HCT116 (cell line): ENCODE measurements at places on chromosomes 16 and 17. TPM values are rescaled to one million over a fixed set of nuclear protein-coding genes. Genes with fewer than 3 reads are reported as not detected.

DNA sequence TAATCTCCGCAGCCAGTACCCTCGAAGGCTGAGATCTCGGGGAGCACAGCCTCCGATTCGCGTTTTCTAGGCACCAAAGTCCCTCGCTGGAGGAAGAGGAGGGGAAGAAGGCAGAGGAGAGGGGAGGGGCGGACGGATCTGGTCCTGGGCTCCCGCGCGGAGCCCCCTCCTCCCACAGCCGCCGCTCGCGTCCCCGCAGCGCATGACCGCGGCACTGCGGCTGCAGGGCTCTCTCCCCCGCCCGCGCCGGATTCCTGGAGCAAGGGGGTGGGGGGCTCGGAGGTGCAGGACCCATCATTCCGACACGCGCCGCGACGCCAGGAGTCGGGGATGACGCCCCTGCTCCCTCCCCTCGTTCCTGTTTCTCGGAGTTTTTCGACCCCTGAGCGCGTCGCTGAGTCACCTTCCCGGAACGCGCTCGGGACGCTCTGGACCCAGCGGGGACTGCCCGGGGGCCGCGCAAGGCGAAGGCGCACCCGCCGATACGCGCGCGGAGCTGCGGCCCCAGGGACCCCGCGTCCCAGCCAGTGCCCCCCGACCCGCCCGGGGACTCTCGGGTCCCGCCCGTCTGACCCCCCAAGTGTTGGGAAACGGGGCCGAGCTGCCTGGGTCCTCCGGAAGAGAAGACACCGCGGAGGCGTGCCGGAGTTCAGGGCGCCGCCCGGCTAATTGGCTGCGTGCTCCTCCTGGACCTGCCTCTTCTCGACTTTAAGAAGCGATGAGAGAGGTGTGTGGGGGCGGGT is 1.4 kb upstream of the SPHK1 start:
- DNase-seq: no peak
- no peaks in the 10 kb centered on the region for H3K36me3 ChIP-seq
- H3K27ac ChIP-seq: peak overlapping the region; percentile 25; the same call in 1 of the 2 replicates
- peaks cover 11% of the 10 kb centered on the region; the same call in 1 of the 2 replicates for H3K27me3 ChIP-seq

DNA sequence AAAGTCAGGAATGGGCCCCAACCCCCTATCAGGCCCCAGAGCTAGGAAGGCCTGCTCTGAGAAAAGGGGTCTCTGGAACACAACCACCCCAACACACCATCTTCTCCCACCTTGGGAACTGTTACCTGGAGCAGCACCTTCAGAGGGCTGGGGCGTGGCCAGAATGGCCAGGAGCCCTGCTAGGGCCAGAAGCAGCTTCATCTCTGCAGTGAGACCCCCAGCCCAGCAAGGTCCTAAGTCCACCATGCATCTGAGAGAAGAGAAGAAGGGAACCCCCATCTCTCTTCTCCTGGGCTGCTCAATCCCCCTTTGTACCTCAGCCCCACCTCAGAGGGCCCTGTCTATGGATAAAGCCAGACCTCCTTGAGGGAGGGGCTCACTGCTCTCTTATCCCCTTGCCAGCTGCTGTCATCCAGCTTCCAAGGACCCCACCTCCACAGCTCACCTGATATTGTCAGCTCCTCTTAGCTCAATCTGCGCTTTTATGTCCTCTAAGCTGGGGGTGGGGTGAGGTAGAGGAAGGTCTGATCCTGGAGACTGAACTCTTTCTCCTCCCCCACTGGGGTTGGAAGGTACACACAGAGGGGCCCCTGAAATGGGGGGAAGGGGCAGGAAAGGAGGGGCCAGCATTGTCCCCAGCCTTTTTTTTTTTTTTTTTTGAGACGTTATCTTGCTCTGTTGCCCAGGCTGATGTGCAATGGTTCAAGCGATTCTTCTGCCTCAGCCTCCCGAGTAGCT is at the start of gene MPO:
Gene MPO (minus strand): TSS at position 456 of the 738 bp plus-strand sequence. CDS start 177 bp downstream, at position 279.
- H3K4me3 ChIP-seq: no peak within 1 kb of the TSS
- H3K27ac ChIP-seq: no peak within 1 kb of the TSS
- H3K36me3 ChIP-seq: no peaks in the 10 kb centered on the region
- no peak for DNase-seq

DNA sequence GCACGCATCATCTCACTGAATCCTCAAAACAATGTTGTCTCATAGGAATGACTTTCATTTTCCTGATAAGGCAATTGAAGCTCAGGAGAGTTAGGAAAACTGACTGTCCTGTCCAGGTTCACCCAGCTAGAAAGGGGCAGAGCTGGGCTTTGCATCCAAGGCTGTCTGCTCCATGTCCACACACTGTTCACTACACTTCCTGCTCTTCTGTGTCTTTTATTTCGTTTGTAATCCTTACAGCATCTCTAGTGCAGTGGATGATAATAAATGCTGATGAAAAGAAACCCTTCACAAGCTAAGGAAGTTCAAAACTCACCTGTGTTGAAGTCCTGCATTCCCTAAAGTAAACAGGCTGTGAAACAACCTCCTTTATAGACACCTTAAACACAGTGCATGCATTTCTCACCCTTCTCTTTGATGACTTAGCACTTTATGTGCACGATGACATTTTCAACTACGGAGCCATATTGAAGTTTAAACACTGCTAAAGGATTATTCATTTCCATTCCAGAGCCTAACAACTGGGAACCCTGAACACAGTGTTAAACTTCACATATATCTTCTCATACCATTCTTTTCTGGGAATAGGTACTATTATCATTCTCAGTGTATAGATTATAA is 31.0 kb upstream of the GPR139 start:
- H3K27ac ChIP-seq: no peak overlapping the region
- peaks cover 53% of the 10 kb centered on the region for H3K27me3 ChIP-seq
- no peak overlapping the region for H3K4me3 ChIP-seq
- DNase-seq: no peak
- no peaks in the 10 kb centered on the region for H3K4me1 ChIP-seq

DNA sequence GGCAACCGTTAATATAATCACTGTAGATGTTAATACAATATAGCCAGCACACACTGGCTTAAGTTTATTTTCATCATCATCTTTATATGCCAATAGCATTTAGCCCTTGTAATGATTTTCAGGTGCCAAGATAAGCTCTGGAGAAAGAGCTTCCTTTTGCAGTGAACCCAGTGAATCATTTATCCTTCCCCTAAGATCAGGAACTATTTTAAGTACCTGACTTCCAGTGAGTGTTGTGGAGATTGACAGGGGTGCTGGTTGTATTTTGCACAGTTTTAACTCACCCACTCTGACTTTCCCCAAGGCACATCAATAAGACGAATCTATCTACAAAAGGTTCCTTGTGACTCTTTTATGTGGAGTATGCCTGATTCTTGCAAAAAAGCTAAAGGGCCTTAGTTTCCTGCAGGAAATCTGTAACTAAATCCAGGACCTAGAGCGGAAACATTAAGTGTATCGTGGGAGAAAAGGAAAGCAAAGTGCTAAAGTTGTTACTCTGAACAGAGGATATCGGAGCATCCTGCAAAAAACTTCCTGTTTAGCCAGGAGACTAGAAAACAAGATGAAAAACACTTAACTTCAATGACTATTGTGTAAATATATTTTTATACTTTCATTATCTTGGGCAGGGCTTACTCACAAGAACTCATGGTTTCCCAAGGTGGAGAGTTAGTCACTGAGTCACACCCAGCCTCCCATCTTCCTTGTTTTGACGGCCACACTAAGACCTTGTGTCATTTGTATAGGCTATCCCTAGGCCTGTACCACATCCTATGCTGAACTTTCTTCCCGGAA is 183.6 kb downstream of the MAP2K6 start:
- H3K36me3 ChIP-seq: no peaks in the 10 kb centered on the region
- no peak overlapping the region for H3K4me3 ChIP-seq
- no peak for DNase-seq
- H3K27ac ChIP-seq: no peak overlapping the region
- 0 out of 2 replicates have a peak, but pooled peaks cover 4% of the 10 kb centered on the region for H3K27me3 ChIP-seq

DNA sequence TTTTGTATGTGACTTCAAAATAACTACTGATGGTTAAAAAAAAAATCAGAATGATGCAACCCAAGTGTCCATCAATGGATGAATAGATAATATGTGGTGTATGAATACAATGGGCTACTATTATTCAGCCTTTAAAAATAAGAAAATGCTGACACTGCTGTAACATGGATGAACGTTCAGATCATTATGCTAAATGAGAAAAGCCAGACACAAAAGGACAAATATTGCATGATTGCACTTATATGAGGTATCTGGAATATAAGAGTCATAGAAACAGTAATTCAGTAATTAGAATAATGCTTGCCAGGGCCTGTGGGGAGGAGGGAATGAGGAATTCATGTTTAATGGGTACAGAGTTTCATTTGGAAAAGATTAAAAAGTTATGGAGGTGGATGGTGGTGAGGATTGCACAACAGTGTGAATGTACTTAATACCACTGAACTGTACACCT is 25.4 kb downstream of the TENT4B start:
- H3K27me3 ChIP-seq: no peaks in the 10 kb centered on the region
- no peaks in the 10 kb centered on the region for H3K36me3 ChIP-seq
- no peak overlapping the region for H3K27ac ChIP-seq
- DNase-seq: no peak
- H3K4me1 ChIP-seq: no peaks in the 10 kb centered on the region

DNA sequence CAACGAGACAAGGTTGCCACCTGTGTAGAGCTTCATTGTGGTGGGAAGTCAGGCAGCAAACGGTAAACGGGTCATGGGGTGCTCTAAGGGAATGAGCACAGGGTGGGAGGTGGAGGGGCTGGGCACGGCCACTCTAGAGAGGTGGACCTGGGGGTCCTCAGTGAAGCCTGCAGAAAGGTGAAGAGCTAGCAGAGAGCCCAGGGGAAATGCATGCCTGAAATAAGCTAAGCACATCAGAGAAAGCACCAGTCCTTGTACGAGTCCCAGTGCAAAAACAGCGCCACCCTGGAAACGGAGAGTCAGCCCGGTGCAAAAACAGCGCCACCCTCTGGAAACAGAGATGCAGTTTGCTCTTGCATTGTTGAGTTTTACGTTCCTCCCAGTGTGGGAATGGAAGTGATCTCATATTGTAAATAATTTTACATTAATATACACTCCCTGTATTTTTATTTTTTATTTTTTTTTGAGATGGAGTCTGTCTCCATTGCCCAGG is 65.0 kb downstream of the TBC1D16 start:
- DNase-seq: peak; percentile 38
- no peak overlapping the region for H3K4me3 ChIP-seq
- H3K27me3 ChIP-seq: no peaks in the 10 kb centered on the region
- no peaks in the 10 kb centered on the region for H3K36me3 ChIP-seq

GRCh38 chr17:41710472-41711090 is 1.6 kb upstream of the GAST start:
- H3K4me1 ChIP-seq: no peaks in the 10 kb centered on the region
- no peaks in the 10 kb centered on the region for H3K36me3 ChIP-seq
- no peak for DNase-seq
- H3K27me3 ChIP-seq: no peaks in the 10 kb centered on the region
- H3K4me3 ChIP-seq: no peak overlapping the region

GRCh38 chr16:70678121-70678897 is 7.5 kb downstream of the MTSS2 start:
- H3K4me3 ChIP-seq: no peak overlapping the region
- peaks cover 20% of the 10 kb centered on the region for H3K36me3 ChIP-seq
- no peak overlapping the region for H3K27ac ChIP-seq
- no peaks in the 10 kb centered on the region for H3K27me3 ChIP-seq

The CCL22 gene
- 0.66 TPM for total RNA-seq

The PLEKHG4 gene
- total RNA-seq: 38.5 TPM

DNA sequence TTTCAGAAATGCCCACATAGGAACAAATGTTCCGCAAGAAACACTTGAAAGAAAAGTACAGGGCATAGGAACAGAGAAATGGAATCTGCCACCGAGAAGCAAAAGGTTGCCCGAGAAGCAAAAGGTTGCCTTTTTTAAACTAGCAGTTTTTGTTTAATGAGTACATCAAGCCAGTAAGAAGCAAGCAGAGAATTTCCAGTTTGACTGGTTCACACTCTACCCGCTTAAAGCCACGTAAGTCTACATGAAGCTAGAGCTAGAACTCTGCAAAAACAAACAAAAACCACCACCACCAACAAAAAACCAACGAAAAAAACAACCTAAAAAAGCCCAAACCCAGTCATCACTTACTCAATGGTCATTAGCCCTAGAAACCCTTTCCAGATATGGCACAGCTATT is 144.3 kb downstream of the MAP2K6 start:
- no peak for DNase-seq
- no peaks in the 10 kb centered on the region for H3K27me3 ChIP-seq
- H3K4me1 ChIP-seq: no peaks in the 10 kb centered on the region
- H3K36me3 ChIP-seq: no peaks in the 10 kb centered on the region
- H3K4me3 ChIP-seq: no peak overlapping the region

- no peak overlapping the region for H3K4me3 ChIP-seq
- no peaks in the 10 kb centered on the region for H3K4me1 ChIP-seq
- H3K27me3 ChIP-seq: no peaks in the 10 kb centered on the region
- DNase-seq: no peak
- H3K36me3 ChIP-seq: no peaks in the 10 kb centered on the region
- H3K27ac ChIP-seq: no peak overlapping the region
Observed at GRCh38 chr17:3780986-3781385, 20.0 kb downstream of the ITGAE start.

- peaks cover 58% of the 10 kb centered on the region for H3K4me1 ChIP-seq
- no peak overlapping the region for H3K4me3 ChIP-seq
- H3K27me3 ChIP-seq: no peaks in the 10 kb centered on the region
- no peaks in the 10 kb centered on the region; the same call in 1 of the 2 replicates for H3K36me3 ChIP-seq
- DNase-seq: no peak
Observed at GRCh38 chr17:40914075-40914855, 23.2 kb downstream of the KRT23 start.

The KRTAP2-3 gene
- total RNA-seq: 6.3 TPM

DNA sequence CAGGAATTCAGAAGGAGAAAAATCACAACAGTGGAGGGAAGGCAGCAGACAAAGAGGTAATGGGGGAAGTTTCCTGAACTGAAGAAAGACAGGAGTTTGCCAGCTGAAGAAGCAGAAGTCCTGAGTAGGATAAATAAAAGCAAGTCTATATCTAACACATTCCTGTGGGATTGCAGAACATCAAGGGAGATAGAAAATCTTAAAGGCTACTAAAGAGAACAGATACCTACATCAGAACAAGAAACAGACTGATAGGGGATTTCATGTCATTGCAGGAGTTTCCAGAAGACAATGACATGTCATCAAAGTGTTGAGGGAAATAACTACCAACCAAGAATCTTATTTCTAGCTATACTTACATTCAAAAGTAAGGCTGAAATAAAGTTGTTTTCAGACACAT is 21.3 kb upstream of the CRYBA1 start:
- H3K27ac ChIP-seq: no peak overlapping the region
- H3K4me1 ChIP-seq: no peaks in the 10 kb centered on the region

DNA sequence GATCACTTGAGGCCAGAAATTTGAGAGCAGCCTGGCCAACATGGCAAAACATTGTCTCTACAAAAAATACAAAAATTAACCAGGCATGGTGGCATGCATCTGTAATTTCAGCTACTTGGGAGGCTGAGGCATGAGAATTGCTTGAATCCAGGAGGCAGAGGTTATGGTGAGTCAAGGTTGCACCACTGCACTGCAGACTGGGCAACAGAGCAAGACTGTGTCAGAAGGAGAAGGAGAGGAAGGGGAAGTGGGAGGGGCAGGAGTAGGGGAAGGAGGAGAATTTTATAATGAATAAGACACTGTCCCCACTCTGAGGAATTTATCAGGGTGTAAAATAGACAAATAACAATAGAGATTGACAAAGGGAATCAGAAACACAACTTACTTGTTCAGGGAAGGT is 440.6 kb upstream of the DYNLRB2 start:
- H3K27ac ChIP-seq: no peak overlapping the region
- no peak for DNase-seq
- H3K4me3 ChIP-seq: no peak overlapping the region
- no peaks in the 10 kb centered on the region for H3K27me3 ChIP-seq

The ABAT gene
- total RNA-seq: 4.7 TPM
